ENCODE measurements at places on chromosomes 2 and 18.

- DNase-seq = no peak
These were observed 33.3 kb upstream of the LGALSL start for GRCh38 chr2:64420677-64421076.

DNA sequence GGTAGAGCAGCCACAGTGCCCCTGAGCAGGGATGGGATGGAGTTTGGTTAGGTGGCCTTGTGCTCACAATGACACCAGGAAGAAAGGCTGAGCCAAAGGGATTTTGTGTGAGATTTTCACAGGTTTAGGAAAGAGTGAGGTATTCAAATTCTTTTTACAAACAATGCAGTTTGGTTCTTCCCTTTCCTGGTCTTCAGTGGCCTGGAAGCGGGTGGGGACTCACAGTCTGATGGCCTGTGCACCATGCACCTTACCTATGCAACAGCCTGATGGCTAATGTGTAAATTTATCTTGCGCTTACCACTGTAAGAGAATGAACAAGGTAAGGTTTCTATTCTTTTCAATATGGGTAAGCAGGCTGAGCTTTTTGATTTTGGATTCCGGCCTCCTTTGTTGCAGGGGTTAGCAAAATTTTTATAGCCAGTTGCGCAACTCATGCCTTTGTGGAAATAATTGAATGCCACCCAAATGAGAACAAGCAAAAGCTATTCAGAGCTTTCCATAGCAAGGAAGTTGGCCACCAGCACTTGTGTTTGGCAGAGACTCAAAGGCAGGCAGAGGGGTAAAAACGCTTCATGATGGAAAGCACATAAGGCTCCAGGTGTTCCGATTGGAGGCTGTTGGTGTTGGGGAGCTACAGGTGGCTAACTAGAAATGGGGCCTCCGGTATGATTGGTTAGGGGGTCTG is 23.8 kb upstream of the IL1R2 start:
- DNase-seq = no peak

DNA sequence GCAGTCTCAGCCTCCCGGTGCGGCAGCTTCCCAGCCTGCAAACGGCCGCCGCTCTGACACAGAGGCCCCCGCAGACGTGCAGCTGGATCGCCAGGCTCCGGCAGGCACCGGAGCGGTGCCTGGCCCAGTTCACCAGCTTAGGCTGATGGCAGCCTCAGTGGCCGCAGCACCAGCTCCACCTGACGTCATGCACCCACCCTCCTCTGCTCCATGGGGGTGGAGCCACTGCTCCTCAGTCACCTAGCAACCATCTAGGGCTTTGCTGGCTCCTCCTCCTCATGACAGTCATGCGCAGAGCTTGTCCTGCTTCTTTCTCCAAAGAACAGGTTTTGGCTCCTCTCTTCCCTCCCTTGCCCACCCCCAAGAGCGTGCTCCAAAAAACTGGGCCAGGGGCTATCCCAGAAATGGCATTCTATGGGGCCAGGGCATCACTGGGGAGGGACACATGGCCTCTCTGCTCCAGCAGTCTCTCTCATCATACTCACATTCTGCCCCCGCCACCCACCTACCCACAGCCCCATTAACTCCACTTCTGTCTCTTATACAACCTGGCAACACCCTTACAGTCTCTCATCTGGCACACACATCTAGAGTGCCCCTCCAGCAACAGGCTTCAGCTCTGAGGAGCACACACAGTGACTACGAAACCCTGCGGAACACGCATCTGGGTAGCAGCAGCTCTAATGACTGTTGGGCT is 5.5 kb downstream of the DCTN1 start:
- DNase-seq = peak; percentile 92

DNA sequence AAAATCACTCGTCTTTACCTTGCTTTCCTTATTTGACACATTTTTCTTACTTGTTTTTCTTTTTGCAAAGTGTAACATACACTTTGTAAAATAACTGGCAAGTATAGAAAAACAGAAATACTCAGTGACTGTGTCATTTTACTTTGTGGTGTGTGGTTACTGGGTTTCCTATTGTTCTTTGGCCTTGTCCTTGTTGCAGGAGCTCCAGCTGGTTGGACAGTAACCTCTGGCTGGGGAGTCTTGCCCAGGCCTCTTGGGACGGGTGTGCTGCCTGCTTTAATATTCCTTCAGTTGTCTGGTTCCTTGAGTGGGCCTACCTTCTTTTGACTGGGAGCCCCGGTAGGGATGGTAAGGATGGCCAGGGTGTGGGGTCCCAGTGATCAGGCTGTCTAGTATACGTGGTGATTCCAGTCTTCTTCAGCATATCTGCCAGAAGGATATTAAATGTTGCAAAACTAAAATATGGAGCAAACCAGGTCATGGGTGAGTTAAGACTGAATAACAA is 53.8 kb downstream of the RNF144A start:
- no peak for DNase-seq

DNA sequence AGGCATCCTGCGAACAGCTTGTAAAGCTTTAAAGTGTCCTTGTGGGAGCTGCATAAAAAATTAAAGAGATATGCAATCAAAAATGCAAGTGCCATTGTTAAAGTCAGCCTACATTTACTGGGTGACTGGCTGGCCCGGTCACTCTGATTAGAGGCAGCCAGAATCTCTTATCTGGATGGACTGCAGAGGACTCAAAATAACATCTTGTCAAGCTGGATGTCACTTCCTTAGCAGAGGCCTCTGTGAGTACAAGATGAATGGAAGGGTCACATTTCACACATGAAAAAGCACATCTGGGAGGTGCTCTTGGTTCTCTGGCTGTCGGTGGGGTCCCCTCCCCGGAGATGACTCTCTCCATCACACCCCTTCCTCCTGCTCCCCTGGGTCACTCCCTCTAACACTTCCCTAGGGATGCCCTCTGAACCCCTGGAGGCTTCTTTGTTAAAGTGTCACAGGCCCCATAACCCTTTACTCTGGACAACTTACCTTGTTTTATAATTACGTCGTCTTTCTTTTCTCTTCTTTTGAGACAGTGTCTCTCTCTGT is 122.1 kb downstream of the SH3BP4 start:
- no peak for DNase-seq

DNA sequence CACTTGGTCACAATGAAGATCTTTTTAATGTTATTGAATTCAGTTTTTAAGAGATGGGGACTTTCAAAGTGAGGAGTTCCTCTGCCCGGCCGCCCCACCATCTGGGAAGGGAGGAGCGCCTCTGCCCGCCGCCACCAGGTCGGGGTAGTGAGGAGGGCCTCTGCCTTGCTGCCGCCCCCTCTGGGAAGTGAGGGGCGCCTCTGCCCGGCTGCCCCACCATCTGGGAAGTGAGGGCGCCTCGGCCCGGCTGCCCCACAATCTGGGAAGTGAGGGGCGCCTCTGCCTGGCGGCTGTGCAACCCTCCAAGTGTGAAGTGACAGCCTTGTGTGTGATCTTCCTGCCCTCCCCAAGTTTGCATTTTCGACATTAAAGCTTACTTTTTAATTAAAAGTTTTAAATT is 899.3 kb downstream of the TRIB2 start:
- DNase-seq = no peak

- no peak for DNase-seq
These were observed 36.6 kb upstream of the TWIST2 start for GRCh38 chr2:238811293-238811692.

- DNase-seq = no peak
These were observed 208.0 kb upstream of the FBXO11 start for GRCh38 chr2:48114256-48114655.

DNA sequence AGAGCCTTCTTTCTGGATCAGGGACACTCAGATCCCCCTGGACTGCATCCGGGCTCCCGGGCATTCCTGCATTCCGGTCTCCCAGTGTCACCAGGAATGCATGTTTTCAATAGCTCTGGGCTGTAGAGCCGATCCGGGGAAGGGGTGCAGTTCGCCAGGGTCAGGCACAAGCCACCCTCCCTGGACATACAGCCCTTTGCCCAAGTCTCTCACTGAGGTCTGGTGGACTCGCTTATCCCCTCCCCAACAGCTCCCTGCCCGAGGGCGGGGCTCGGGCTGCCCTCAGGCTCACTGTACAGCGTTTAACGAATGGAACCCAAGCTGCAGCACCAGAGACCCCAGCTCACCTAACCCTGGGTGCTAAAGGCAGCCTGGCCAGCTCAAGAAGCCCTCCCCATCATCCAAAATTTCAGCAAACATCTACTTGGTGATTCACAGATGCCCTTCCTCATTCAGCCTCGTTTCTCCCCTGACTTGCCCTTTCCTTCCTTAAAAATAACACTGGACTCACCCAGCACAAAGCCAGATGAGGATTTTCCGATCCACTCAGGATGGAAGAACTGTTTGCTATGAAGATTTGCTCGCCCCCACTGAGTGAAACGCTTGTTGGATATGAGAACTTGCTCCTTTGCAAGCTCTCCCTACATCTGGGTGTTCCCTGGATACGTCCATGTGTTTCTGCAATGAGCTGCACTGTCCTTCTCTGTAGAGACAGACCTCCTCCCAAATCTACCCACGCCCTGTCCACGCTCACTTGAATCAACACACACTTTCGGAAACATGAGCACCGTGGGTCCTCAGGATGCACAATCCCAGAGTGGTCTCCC is 58.1 kb downstream of the PXDN start:
- no peak for DNase-seq

DNA sequence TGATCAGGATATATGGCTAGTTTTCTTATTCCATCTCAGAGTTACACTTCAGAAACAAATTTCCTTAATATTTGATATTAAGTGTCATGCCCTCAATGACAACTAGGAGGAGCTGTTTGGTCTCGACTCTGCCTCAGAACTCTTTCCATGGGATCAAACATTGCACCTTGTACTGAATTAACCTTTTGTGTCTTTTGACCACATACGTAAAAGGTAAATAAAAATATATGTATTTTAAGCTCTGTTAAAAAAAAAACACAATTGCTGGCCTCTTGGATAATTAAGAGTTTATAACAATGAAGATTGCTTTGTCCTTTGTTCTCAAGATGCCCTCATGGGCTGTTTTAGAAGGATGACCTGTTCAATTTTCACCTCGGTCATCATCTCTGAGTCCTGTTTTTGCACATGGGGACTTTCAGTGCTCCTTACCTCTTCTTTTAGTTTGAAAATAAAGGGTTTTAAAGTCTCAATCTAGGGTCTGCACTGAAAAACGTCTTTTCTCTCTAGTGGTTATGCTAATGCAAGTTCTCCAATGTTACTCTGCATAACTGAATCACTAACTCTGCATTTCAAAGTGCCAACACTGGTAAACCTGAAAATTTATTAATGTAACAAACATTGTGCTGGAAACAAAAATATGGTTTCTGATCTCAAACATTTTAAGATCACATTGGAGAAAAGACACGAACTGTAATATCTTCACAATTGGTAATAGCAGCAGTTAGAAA is 18.8 kb upstream of the FN1 start:
- no peak for DNase-seq

DNA sequence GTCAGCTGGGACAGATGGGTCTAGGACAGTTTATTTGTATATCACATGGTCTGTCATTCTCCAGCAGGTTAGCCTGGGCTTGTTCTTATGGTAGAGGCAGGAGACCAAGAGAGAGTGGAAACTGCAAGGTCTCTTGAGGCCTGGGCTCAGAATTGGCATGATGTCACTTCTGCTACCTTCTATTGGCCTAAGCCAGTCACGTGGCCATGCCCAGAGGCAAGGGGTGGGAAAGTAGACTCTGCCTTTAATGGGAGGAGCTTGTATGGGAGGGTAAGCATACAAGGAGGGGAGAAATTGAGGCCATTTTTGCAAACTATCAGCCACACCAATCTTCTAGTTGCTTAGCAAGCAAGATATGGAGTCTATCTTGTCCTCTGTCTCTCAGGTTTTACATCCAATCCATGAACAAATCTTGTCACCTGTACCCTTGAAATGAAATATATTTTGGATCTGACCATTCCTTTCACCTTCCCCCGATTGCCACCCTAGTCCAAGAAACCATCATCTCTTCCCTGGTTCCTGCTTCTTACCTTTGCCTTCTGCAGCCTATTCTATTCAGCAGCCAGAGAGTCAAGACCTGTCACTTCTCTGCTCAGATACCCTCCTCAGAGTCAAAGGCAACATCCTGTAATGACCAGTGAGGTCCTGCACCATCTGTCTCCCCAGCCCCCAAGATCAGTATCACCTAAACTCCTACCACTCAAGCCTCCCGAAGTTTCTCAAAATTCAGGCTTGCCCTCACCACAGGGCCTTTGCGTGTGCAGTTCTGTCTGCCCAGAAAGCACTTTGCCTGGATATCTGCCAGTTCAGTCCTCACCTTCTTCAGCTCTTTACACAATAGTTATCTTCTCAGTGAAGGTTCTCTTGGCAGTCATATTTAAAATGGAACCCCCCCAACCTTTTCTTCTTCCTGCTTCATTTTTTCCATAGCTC is 240.0 kb downstream of the LOXHD1 start:
- no peak for DNase-seq

DNA sequence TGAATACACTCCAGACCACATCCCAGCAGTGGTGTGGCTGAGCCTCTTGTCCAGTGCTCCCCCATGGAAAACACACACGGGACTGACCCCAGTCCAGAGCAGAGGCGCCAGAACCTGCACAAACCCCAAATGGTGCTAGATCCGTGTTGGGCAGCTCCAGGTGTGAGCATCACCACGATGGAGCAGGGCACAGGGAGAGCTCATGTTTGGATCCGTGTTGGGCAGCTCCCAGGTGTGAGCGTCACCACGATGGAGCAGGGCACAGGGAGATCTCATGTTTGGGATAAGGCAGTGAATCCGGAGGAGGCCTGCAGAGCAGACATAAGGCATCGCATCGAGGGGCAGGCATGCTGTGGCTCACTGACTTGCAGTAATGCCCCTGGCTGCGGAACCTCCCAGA is 460.0 kb upstream of the MYT1L start:
- DNase-seq = no peak

- no peak for DNase-seq
These were observed 13.8 kb downstream of the CYP26B1 start for GRCh38 chr2:72133721-72134407.

- no peak for DNase-seq
These were observed 36.4 kb downstream of the TSHZ1 start for GRCh38 chr18:75246721-75247610.

DNA sequence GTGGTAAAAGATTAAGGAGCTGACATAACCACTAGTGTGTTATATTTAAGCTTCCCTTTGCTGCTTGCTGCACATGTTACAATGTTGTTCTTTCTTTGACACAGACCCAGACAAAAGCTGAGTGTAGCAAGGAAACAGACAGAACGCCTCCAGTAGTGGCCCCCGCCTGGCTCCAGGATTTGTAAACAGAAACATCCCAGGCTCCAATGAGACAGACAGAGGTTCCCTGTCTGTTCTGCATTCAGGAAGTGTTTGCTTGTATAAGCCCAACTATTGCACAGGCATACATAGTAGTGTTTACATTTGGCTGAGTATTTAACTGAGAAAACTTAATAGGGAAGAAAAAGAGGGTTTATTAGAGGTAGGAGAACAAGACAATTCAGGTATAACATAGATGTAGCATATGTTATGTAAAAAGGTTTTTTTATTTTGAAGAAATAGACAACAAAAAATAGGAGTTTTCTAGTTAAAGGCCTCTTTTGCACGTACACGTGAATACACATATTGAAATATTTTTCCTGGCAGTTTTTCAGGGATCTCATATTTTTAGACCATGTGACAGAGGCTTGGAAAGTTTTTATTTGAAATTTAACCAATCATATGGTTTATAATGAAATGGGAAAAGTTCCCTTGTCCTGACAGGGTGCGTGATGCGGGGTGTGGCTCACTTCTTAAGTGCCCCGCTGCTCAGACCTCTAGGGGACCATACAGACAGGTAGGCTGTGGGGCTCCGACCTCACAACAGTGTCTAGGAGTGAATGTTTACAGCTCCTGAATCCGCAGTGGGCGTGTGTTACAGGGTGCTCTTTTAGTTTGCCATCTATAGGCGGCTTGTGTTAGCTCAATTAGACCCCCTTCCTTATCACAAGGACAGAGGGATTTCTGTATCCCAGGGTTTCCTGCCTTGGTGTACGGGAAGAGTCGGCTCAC is 118.4 kb downstream of the BMPR2 start:
- DNase-seq = peak; percentile 5
